ENCODE measurements at places on chromosomes 4 and X.

DNA sequence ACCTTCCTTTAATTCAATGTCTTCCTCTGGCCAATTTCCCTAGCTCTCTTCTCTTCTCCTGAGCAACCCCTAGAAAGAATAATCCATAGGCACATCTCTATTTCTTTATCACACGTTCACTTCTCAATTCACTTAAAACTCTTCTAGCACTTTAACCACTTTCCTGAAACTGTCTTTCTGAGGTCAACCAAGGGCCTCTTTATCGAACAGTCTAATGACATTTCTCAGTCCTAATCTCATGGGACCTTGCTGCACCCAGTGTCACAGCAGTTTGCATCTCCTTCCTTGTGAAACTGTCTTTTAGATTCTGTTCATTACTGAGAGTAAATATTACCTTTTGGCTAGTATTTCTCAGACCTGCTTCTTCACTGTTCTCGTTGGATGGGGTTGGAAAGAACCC, 285.3 kb upstream of the RASGEF1B start:
- no peak for DNase-seq

- no peak for DNase-seq
These were observed 16.1 kb downstream of the BEND4 start for GRCh38 chr4:42136371-42136770.

DNA sequence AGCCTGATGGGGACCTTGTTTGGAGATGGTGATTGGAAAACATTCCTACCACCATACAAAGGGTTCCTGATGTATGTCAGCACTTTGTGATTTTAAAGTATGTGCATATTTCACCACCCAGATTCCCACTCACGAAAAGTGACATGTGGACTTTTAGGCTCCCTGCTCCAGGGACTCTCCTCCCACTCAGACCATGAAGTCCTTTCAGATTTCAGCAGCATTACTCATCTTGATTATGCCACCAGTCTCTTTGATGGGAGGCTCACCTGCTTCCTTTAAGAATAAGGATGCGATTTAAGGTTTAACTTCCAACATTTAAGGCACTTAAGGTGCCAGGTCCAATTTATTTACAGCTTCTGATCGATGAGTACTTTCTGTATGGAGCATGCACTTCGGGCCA, 204.4 kb downstream of the PPARGC1A start:
- no peak for DNase-seq

DNA sequence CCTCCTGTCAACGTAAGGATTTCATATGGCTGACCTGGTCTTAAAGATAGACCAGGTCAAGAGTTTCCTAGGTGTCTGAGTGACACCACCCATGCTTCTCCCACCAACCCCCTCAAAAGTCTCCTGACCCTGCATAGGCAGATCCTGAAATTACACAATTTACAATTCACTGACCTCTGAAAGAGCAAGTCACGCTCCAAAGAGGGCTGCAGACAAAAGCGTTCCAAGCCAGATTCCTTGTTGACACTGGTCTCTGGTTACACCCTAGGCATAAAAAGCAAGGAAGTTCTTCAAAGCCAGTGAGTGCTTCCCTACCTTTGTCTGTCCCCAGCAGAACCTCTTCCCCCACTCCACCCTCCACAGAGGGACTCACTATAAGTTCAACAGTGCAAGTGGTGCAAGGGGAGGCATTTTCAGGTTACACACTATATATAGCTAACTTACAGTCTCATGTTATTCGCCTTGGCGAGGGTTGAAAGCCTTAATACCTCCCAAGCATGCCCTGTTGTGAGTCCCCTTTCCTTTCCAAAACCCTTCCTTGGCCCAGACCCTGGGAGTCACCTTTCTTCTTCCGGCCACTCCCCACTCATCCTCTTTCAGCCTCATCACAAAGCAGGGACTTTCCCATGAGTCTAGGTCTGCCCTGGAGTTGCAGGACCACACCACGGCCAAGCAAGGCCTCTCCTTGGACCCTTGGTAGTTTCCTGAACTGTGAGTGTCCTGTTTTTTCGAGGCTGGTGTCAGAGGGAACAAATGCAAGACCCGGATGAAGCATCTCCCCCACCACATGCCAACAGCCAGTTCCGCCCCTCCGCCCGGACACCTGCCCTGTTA, 58.0 kb upstream of the KLF3 start:
- no peak for DNase-seq

DNA sequence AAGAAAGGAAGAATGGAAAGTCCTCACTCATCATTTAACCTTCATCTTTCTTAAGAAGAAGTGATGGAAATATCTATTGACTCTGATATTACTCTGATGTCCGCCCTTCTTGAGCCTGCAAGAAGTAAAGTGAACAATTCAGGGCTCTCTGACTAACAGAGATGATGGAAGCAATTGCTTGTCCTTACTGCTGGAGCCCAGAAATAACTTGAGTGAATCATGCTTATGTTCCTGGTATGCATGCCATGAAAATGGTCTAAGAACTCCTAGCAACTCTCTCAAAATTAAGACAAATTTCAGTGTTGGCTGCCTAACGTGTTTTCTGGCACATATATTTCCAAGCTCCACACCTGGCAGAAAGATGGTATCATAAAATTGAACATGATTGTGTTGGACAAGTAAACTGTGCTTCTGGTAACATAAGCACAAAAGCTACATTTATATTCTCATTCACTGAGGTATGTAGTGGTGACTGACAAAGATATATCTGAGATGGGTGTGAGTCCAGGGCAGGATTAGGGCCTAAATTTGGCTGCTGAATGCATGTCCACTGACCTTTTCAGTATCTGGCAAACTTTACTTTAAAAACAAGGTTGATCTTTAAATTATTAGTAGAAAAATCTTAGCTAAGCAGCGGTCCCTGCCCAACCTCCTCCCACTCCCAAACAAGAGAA, 109.2 kb upstream of the OTUD4 start:
- DNase-seq: no peak

- no peak for DNase-seq
These were observed 1.4 kb upstream of the ARHGAP6 start for GRCh38 chrX:11666952-11667685.

DNA sequence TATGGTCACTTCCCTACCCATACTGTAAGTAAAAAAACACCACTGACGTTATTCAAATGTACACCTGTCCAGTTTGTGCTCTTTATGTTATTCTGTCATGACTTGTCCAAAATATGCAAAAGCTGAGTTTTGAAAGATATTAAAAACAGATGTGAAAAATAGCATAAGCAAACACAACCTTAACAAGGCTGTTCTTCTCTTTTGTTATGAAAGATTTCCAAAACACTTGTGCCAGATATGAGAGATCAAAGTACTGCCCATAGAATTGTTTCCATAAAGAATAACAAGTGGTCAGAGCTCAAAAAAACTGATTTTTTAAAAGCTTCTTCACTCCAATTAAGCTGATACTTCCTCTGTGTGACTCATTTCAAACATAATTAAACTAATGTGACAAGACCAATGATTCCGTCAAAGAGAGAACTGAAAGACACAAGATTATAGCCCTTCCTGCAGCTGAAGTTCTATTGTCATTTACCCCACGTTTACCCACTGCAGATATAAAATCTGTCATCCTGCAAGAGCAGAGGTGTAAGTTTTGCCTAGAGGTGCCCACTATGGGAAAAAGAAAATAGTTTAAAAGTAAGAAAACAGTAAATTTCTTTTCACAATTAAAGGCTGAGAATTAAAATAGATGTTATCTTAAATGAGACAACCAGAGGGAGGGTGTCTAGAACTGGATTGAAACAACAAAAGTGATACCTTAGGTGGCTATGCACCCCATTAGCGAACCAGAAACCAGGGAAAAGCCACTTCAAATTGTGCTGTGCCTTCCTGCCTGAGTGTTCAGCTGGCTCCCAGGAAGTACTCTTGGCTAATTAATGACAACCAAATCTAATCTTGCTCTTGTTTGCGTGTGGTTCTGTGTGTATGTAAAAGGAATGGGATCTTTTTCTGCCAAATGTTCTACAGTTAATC, 30.1 kb downstream of the RASSF6 start:
- no peak for DNase-seq

DNA sequence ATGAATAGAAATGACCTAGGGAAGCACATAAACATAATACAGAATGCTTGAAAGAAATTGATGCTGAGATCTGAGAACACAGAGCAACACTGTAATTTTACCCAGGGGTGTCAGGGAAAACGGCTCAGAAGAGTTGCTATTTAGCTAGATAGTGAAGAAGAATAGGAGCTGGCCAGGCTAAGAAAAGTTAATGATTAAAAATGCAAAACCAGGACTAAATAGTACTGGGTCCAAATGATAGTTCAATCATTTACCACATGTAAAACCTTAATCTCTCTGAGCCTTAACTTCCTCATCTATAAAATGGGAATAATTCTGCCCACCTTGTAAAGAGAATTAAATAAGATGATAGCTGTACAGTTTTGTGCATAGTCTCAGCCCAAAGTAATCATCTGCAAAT, 97.1 kb downstream of the PARM1 start:
- no peak for DNase-seq

- no peak for DNase-seq
These were observed 133.8 kb downstream of the ZC4H2 start for GRCh38 chrX:64842492-64842891.

DNA sequence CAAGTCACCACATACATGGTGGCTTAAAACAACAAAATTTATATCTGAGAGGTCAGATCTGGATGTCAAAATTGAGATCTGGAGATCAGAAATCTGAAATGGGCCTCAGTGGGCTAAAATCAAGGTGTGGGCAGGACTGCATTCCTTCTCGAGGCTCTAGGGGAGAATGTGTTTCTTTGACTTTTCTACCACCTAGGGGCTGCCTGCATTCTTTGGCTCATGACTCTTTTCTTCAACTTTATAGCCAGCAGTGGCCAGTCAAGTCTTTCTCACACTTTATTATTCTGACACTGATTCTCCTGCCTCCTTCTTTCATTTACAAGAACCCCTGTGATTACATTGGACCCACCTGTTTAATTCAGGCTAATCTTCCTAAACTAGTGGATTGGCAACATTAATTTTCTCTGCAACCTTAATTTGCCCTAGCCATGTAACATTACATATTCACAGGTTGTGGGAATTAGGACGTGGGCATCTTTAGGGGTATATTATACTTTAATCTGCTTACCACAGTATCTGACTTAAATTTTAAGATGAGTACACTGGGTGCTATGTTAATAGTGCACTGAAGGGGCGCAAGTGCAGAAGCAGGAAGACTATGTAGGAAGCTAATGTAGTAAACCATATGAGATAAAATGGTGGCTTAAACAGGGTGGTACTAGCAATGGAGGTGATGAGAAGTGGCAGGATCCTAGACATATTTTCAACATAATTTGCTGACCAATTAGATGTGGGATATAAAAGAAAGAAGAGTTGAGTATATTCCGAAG, 188.0 kb downstream of the SLC4A4 start:
- no peak for DNase-seq

All from Right ventricle myocardium superior (tissue), 1 donor.